ENCODE measurements at places on chromosomes 4 and X. TPM values are rescaled to one million over a fixed set of nuclear protein-coding genes. Genes with fewer than 3 reads are reported as not detected.

- H3K4me3 ChIP-seq = no peak within 1 kb of the TSS
- H3K4me1 ChIP-seq = no peaks in the 10 kb centered on the region
These were observed at the start of gene STATH for GRCh38 chr4:69995526-69996016. TSS of gene STATH (plus strand) at chr4:69995966. CDS start at chr4:69998438, 2,472 bp downstream.

GRCh38 chrX:112279940-112280339, 197.4 kb upstream of the TRPC5 start:
- DNase-seq = no peak
- no peak overlapping the region for H3K27ac ChIP-seq
- H3K36me3 ChIP-seq = no peaks in the 10 kb centered on the region

- peaks cover 11% of the 10 kb centered on the region for H3K36me3 ChIP-seq
- peak within 1 kb of the TSS; percentile 79 for H3K4me3 ChIP-seq
- H3K27me3 ChIP-seq = no peaks in the 10 kb centered on the region
These were observed at the start of gene USP46 for GRCh38 chr4:52659001-52659721. TSS of gene USP46 (minus strand) at chr4:52659301. CDS start at chr4:52659150, 151 bp downstream.

DNA sequence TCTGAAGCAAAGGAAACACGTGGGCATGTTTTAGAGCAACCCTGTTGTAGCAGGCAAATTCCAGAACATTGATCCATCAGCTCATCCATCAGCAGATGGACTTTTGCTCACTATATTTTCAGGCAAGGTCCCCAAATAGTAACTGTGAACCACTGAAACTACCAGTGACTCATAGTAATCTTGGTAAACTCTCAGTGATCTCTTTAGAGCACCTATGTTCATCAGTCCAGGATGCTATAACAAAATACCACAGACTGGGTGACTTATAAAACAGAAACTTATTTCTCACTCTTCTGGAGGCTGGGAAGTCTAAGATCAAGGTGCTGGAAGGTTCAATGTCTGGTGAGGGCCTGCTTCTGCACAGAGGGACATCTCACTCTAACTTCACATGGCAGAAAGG, 28.9 kb upstream of the BTC start:
- DNase-seq = no peak
- no peak overlapping the region for H3K27ac ChIP-seq
- peaks cover 1% of the 10 kb centered on the region for H3K36me3 ChIP-seq
- H3K4me1 ChIP-seq = no peaks in the 10 kb centered on the region

DNA sequence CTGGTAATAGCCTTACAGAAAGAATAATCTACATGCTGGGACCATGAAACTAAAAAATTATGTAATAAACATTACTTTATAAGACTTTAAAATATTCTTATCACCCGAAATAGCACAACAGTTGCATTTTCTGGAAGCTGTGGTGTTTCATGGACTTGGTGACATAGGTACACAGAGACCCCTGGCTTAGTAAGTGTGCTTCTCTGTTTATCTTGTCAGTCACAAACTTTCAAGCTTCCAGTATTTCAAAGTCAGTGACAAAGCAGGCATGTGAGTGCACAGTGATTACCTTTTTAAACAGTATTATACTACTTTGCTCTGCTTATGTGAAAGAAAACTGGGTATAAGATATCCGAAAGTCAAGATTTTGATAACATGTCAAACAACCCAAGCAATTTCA, 84.3 kb downstream of the PAPSS1 start:
- no peak overlapping the region for H3K27ac ChIP-seq
- peaks cover 15% of the 10 kb centered on the region for H3K4me1 ChIP-seq
- H3K27me3 ChIP-seq = no peaks in the 10 kb centered on the region
- H3K4me3 ChIP-seq = no peak overlapping the region

- no peaks in the 10 kb centered on the region for H3K27me3 ChIP-seq
- H3K36me3 ChIP-seq = peaks cover 1% of the 10 kb centered on the region
- no peak for DNase-seq
- no peak overlapping the region for H3K27ac ChIP-seq
- peaks cover 8% of the 10 kb centered on the region for H3K4me1 ChIP-seq
These were observed 65.3 kb downstream of the HPRT1 start for GRCh38 chrX:134525086-134525792.

DHRSX gene
- total RNA-seq = 30.1 TPM

All from chondrocyte (in vitro differentiated cells).